Stimulated activated CD4-positive, alpha-beta T cell treated with anti-CD3 and anti-CD28 coated beads, Interleukin-1b, Interleukin-23, amount 100 ng/mL, for 1 hour (primary cell): ENCODE measurements at places on chromosomes 4 and X.

DNA sequence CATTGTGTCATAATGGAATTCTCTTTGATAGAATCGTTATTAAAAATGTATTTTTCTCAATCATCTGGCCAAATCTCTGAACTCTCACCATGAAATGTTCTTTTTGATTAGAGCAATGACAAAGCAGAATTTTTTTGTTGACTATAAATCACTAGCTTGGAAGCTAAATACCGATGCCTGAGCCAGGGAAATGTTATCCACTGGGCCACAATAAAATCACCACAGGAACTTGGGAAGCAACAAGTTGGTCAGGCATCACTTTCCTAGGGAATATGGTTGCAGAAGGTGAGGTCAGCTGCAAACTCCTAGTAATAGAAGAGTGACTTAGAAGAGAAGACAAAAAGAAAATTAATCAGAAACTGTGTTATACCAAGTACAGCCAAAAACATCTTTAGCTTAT lies 60.6 kb upstream of the CFAP47 start:
- DNase-seq = no peak

- no peak for DNase-seq
These were observed 10.5 kb downstream of the RASSF6 start for GRCh38 chr4:73609706-73610105.

DNA sequence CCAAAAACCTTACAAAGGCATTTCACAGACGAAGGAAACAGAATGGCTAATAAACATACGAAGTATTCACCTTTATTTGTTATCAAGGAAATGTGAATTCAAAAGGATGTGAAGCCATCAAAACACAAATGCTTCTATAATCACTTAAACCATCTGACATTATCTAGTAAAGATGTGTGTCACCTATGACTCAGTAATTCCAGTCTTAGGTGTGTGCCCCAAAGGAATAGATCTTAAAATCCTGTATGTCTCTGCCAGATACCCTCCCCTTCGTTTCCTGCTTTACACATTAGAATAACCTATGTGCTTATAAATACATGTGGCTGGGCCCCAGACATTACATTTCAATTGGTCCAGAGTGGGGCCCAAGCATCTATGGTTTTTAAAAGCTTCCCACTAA lies 41.8 kb upstream of the CEP135 start:
- DNase-seq = no peak

DNA sequence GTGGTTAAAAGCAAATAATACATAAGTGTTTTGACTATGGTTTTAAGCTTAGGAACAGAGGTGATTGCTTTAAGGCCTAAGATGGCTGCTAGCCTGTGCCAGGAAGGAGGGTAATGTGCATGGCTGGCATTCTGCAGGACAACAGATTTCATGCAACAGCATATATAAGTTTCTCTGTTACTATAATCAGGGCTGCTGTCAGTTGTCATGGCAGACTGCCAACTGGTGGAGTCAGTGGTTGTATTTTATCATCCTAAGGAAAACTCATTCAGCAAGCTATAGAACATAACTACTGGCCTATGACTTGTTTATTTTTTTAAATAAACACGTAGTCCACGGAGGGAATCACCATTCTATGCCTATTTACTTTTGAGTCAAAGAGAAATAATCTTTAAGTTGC lies 77.7 kb upstream of the DCAF8L1 start:
- DNase-seq = no peak

- no peak for DNase-seq
These were observed 129.1 kb upstream of the STIM2 start for GRCh38 chr4:26731351-26732035.

DNA sequence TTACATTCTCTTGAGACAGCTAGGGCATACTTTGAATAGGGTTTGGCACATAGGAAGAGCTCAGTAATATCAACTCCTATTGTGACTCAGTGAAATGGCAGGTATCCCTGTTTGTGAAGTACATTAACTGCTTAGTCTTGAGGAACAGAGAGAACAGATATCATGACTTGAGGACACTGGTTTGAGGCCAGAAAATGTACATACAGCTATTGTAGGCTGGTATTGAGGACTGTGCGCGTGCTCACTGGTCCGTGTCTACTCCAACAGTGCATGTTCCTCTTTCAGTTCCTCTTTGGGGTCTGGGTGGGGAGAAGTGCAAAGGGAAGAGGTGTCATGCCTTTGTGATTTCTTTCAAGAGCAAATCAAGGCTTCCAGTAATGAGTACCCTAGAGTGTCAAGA lies 34.6 kb upstream of the TBC1D9 start:
- no peak for DNase-seq

- DNase-seq = no peak
These were observed 31.5 kb upstream of the ZNF185 start for GRCh38 chrX:152866386-152866785.

- no peak for DNase-seq
These were observed 28.3 kb upstream of the DRP2 start for GRCh38 chrX:101191217-101191750.

DNA sequence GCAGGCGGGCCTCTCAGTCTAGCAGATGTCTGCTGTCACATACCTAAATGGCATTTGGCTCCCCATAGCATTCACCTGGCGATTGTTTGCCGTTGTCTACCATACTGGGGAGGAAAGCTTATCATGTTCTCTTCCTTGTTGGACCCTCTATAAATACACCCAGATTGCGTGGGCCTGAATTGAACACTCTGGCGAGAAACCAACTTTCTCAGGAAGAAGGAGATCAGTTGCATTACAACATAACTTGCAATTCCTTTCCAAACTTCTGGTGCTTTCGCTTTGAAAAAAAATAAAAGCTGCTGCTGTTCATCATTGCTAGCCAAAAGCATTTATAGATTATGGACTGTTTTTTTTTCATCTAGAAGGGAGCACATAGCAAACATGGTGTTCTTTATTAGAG lies 230.0 kb upstream of the GPC4 start:
- DNase-seq = no peak

GRCh38 chrX:154607370-154607769 lies 11.7 kb downstream of the CTAG1B start:
- no peak for DNase-seq

DNA sequence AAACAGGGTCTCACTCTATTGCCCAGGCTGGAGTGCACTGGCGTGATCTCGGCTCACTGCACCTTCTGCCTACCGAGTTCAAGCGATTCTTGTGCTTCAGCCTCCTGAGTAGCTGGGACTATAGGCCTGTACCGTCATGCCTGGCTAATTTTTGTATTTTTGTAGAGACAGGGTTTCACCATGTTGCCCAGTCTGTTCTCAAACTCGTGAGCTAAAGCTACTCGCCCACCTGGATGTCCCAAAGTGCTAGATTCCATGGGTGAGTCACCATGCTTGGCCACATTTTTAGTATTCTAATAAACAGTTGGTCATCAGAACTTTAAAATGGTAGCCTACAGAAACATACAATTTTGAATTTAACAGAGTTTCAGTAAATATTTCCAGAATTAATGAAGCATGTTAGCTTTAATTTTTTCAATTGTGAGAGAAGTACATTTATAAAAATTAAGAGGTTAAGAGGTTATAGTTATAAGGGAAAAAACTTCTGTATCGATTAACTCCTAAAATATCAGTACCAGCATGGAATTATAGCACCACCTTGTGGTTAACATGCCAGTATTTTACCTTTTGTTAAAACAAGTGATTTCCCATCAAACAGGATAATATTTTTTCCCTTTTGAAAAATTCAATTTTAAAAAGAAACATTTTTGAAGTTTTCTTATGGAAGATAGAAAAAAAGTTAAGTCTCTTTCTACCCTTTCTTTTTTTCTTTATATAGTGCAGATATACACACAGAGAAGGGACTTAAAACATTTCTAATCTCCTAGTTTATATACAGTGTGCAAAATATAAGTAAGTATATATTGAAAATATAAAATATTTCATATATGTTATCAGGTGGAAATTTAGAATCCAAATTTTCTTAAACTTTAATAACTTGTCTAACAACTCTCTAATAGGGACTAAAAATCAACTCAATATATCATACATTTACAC lies 35.4 kb downstream of the CEP44 start:
- no peak for DNase-seq

DNA sequence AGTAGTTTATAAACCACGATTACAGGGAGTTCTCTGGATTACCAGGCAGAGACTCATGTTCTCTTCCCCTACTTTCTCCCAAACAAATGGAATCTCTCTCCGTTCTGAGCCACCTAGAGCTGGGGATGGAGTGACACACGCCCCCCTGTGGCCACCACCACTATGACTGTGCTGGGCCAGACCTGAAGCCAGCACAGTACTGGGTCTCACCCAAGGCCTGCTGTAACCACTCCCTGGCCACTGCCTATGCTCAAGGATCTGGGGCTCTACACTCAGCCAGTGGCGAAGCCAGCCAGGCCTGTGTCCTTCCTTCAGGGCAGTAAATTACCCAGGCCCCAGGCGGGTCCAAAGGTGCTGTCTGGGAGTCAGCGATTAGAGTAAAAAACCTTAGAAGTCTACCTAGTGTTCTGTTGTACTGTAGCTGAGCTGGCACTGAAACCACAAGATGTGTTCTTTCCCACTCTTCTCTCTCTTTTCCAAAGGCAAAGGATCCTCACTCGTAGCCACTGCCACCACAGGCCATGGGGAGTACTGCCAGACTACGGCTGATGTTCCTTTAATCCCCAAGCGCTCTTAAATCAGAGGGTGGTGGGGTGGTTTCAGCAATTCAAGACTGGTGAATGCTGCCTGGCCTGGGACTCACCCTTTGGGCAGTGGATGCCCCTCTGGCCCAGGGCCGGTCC lies 412.2 kb upstream of the ARX start:
- DNase-seq = no peak

- DNase-seq = no peak
These were observed 22.4 kb upstream of the RBPJ start for GRCh38 chr4:26298198-26298947.

- DNase-seq = no peak
These were observed 81.6 kb downstream of the KDM6A start for GRCh38 chrX:44954562-44954961.

DNA sequence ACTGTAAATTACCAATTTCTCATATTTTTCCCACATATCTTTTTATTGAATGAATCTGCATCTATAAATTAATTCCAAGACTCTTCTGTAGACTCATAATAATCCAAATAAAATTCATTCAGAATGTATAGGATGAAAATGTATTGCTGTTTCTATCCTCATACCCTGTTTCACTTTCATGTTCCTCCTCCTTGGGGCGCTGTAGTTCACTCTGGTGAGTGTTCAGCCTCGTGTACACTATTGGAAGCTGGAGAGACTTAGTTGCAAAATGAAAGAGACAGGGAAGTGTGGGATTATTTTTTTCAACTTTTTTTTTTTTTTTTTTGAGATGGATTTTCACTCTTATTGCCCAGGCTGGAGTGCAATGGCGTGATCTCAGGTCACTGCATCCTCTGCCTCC lies 296.1 kb downstream of the TLL1 start:
- no peak for DNase-seq
